NCI-H226 (cell line): ENCODE measurements at places on chromosomes 1 and 21.

DNA sequence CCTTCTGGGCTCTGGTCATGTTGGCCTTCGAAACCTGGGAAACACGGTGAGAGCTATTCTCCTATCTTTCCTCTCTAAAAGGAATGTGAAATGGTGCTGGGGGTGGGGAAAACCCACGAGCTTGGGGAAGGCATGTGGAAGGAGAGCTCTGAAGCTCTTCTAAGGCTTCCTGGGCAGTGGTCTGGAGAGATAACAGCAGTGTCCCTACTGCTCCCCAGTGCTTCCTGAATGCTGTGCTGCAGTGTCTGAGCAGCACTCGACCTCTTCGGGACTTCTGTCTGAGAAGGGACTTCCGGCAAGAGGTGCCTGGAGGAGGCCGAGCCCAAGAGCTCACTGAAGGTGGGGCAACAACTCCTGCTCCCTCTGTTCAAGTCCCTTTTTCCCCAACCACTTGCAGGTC, 2.8 kb downstream of the USP21 start:
- no peak for DNase-seq

- DNase-seq, result no peak
Observed at GRCh38 chr1:209707308-209707707, 2.7 kb downstream of the HSD11B1 start.

DNA sequence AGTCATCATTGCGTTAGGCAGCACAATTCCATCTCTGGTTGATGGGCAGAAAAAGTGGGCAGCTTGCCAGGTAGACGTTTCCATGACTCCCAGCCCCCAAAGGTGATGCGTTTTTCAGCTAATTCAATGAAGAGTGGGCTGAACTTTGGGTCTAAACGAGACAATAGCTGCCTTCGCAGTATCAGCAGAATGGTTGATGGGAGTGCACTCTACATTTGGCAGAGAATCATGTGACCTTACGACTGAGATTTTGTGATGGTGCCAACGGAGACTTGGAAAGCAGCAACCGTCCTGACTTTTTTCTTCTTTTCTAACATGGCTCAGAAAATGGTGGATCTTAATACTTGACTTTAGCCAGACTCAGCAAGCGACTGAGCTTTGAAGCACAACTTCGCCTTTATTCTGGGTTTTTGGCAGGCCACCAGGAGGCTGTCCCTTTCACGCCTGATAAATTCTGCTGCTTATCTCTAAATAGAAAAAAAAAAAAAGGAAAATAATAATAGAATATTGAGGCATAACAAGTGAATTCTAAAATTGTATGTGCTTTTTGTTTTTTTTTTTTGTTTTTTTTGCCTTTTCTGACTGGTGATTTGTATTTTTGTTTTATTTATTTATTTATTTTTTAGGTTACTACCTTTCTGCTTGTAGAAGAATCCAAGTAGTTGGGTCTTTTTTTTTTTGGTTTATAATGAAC, 804.8 kb downstream of the USP25 start:
- DNase-seq, result no peak

GRCh38 chr1:70033266-70033873, 172.0 kb downstream of the LRRC40 start:
- no peak for DNase-seq

- DNase-seq, result no peak
Observed at GRCh38 chr1:107782217-107782845, 182.6 kb downstream of the VAV3 start.

- no peak for DNase-seq
Observed at GRCh38 chr1:6450943-6451373, 15.0 kb downstream of the TNFRSF25 start.

- DNase-seq, result peak; percentile 89
Observed at GRCh38 chr1:36411674-36412648, 14.3 kb upstream of the LSM10 start.

GRCh38 chr1:165562571-165562970, 18.8 kb downstream of the LRRC52 start:
- DNase-seq, result peak; percentile 7

DNA sequence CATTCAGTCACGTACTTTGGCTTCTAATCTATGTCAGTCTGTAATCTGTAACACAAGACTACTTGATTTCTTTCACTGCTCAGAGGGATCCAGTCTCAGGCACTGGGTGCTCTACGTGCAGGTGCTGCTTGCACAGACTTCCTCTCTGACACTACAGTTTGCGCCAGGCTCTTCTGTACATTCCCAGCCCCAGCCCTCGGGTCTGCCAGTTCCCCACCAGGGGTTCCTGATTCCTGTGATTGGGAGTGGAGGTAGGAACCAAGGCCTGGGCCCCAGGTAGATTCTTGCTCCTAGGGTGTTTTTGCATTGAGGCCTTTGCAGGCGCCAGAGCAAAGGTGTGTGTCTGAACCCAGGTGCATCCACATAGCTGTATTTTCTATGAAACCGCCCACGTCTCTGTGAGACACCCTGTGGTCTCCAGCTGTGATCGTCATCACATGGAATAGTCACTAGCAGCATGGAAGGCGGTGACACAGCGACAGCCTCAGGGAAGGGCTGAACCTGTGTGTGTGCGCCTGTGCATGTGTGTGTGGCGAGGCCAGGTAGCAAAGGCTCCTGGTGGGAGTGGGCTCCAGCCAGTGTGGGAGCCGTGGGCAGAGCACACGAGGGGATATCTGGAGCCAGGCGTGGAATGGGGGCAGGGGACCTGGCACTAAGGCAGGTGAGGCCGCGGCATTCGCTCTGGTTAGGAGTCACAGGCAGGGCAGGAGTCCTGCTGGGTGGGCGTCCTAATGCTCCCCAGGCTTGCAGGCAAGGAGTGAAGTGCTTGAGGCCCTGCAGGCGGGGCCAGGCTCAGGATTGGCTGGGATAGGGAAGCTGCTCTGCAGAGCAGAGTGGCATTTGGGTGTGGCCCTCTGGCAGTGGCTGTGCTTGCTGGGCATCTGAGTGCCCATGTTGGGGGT, 5.2 kb downstream of the GJC2 start:
- DNase-seq, result no peak

GRCh38 chr1:185317886-185318310, 855 bp upstream of the IVNS1ABP start:
- DNase-seq, result peak; percentile 12

- no peak for DNase-seq
Observed at GRCh38 chr1:153849487-153850185, 73.1 kb downstream of the GATAD2B start.

GRCh38 chr1:19369396-19370090, 57.4 kb downstream of the SLC66A1 start:
- DNase-seq, result no peak
